Activated gamma-delta T cell treated with Interleukin-2 at 50 U/mL for 16 hours (primary cell): ENCODE measurements at places on chromosomes 1 and 21.

DNA sequence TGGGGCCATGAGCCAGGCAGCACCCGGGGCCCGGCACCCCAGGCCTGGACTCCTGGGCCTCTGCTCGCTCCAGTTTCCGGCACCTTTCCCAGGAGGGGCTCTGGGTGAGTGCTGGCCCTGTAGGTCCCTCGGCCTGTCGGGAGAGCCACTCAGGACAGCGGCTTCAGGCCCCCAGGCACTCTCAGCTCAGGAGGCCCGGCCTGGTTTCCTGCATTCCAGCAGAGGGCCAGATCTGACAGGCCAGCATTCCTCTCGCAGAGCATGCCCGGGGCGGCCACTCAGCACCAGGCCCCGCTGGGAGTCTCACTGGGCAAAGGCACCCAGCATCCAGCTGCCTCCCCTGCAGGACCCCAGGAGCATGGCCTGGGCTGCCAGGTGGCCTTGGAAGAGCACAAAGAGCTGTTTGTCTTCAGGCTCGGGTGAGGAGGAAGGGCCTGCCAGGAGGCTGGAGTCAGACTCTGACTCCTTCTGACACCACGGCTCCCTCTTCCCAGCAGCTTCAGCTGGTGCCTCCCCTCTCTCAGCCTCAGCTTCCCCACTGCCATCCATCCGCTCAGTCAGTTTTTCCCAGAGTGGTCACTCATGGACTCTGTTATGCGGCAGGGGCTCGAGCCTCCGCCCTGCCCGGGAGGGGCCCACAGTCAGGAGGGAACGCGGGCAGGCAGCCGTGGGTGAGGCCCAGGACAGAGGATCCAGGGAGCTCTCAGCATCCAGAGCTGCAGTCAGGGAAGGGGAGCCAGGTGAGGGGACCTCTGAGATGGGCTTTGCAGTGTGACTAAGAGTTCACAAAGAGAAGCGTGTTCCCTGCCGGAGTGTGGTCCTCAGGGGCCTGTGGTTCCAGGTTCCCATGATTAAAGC is 51.7 kb downstream of the WNT9A start:
- DNase-seq, result peak; percentile 1

- DNase-seq, result no peak
Observed at GRCh38 chr21:45655124-45655523, 11.6 kb downstream of the PCBP3 start.

GRCh38 chr1:44678626-44679025 is 4.1 kb downstream of the ARMH1 start:
- DNase-seq, result no peak

- no peak for DNase-seq
Observed at GRCh38 chr1:178651742-178652141, 73.3 kb upstream of the RALGPS2 start.

- no peak for DNase-seq
Observed at GRCh38 chr1:229283183-229283611, 12.3 kb downstream of the RAB4A start.

- no peak for DNase-seq
Observed at GRCh38 chr1:46393510-46393909, 607 bp upstream of the FAAH start.

- no peak for DNase-seq
Observed at GRCh38 chr1:75438355-75438754, 172.6 kb downstream of the SLC44A5 start.

DNA sequence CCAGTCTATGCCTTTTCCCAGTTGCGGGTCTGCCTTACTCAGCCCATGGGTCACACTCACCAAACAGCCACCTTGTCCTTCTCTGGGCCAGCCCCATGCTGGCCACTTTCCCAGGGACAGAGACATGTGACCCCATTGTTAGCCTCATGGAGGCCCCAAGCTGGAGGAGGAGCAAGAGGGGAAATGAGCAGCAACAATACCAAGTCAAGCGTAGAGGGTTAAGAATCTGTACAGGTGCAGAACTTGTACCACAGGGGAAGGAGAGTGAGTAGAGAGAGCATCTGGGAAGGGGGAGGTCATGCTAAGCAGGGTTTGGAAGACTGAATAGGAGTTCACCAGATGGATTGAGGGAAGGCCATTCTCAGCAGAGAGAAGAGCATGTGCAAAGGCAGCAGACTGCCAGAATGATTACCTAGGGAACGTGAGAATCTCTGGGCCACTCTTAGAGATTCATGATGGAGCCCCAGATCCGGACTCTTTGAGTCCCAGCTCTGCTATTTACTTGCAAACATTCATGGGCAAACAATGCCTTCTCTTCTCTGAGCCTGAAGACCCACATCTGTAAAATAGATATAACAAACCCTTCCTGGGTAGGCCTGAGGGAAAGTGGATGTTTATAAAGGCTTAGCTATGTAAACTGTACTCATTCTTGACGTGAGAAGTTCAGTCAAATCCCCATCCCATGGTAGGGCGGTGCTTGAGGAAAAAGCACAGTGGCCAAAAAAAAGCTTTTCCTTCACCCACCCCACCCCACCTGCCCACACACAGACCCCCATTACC is 2.8 kb upstream of the SLC2A1 start:
- no peak for DNase-seq

- no peak for DNase-seq
Observed at GRCh38 chr1:201309416-201309815, 26.1 kb downstream of the PKP1 start.

DNA sequence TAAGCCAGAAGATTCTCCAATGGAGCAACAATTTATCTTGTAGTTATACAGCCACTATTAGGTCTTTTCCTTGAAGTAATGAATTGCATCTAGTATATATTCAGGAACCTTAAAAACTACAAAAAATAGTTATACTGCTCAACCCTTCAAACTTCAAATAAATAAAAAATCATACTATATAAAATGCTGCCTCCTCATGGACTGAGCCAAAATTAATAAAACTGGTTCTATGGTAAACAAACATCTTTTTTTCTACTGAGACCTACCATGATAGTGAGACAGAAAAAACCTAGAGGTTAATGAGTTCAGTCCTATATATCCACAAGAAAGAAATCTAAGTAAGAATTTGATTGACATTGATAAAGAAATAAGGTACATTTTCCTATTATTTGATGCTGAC is 67.7 kb downstream of the GPATCH2 start:
- no peak for DNase-seq

DNA sequence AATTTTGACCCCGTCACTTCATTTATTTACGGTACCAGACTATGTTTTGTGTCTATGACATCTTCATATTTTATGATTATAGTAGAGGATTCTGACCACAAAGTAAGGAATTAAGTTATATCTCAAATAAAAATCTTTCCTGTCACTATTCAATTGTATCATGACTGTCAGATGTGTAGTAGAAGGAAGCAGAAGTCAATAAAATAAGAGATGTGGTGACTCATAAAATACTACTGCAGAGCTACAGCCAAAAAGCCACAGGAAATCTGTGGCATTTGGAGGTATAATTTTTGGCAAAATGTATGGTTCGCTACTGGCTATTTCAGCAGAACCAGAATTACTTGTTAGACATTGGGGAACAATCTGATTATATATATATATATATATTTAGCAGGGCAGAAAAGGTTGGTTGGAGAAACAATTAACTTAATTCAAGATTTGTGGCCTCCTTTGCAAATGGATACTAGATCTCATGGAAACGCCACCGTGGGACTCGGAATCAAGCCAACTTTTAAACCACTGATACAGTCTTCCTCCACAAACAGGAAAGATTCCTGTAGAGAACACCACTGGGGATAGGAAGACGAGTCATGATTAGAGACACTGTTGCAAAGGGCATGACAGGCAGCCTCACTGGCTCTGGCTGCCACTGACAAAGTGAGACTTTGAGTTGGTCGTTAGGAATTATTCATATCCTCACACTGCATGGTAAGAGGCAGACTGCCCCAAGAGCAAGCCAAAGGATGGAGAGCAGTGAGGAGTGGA is 5.1 kb downstream of the FCRL2 start:
- no peak for DNase-seq

DNA sequence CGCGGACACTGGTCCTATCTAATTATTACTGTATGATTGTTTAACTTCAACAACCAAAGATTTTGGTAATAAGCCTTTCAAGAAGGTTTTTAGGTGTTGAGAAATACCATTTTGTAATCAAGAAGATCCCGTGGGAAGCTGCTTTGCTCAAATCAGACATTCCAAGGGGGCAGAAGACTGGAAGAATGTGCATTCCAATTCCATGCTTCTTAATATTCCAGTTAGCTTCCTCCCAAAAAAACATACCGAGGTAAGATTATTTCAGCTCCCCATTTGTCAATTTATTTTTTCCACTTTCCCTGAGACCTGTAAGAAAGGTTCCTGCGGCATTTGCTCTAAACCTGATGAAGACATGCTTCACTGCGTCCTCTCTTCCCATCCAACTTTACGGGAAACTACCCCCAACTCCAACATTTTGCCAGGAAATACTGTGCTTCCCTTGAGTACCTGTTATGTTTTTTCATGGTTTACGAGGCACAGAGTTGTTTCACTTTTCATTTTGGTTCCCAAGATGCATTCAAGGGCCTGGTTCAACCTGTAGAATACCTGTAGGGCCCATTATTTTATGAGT is 4.1 kb downstream of the CNN3 start:
- no peak for DNase-seq

DNA sequence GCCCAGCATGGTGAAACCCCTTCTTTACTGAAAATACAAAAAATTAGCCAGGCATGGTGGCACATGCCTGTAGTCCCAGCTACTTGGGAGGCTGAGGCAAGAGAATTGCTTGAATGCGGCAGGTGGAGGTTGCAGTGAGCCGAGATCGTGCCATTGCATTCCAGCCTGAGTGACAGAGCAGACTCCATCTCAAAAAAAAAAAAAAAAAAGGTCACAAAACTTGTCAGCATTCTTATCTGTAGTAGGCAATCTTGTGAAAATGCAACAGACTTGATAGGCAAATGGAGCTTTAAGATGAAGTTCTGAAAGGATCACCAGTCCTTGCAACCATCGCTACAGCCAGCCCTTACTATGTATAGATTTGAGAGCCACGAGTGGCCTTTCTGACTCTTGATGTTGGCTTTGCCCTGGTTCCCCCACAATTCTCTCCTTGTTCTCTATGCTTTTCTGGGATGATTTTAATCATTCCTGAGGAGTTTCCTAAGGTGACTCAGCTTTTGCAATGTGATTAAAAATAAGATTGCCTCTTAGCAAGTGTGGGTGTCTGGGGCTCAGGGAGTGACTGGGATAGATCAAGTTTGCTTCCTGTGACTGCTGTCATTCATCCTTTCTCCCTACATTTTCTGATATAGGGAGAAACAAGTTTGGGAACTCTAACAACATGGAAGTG is 7.1 kb upstream of the MAP1LC3C start:
- DNase-seq, result no peak

GRCh38 chr1:38746941-38747600 is 112.5 kb downstream of the RRAGC start:
- DNase-seq, result no peak

GRCh38 chr1:180382326-180383115 is 119.9 kb downstream of the ACBD6 start:
- DNase-seq, result no peak

DNA sequence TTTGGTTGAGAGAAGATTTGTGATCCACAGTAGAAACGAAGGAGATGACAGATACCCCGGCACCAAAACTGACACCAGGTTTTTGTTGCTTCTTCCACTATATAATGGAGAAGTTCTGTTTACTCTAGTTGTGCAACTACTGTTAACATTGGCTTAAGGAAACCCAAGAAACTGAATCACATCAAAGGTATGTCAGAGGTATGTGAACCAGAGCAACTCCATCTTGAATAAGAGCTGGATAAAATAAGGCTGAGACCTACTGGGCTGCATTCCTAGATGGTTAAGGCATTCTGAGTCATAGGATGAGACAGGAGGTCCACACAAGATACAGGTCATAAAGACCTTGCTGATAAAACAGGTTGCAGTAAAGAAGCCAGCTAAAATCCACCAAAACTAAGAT is 173.7 kb upstream of the CAMK1G start:
- DNase-seq, result no peak

- no peak for DNase-seq
Observed at GRCh38 chr1:225447650-225448089, 19.8 kb upstream of the LBR start.

DNA sequence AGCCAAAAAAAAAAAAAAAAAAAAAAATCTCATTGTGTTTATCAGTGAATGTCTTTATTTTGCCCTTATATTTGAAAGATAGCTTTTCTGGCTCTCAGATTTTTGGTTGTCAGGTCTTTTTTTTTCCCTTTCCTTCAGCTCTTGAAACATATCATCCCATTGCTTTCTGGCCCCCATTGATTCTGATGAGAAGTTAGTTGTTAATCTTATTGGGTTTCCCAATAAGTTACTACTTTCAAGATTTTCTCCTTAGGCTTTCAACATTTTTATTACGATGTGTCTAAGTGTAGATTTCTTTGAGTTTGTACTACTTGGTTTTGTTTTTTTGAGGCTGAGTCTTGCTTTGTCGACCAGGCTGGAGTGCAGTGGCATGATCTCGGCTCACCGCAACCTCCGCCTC is 14.7 kb upstream of the SOAT1 start:
- DNase-seq, result no peak

DNA sequence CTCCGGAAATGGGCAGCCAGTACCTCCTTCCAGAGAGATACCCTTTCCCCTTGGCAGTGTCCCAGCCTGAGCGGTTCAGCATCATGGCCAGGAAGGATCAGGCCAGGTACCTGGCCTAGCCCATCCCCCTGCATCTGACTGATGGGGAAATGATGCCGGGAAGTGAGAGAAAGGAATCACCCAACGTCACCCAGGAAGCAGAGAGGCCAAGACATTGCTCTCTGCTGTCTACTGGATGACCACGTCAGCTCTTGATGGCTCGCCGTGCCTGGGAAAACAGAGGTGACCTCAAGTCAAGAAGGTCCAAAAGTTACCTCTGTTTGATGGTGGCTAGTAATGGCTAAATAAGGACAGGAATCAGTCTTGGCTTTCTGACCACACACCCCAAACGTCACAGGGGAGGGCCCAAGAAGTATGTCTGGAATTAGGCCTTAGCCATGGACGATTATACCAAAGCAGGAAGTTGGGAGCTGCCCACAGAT is 79.0 kb downstream of the MRPL37 start:
- DNase-seq, result no peak

- peak; percentile 2 for DNase-seq
Observed at GRCh38 chr1:2969845-2970291, 51.4 kb upstream of the ACTRT2 start.

GRCh38 chr1:88916883-88917282 is 25.5 kb upstream of the GTF2B start:
- no peak for DNase-seq

GRCh38 chr1:46278807-46279206 is 24.6 kb downstream of the LRRC41 start:
- no peak for DNase-seq

GRCh38 chr1:3881193-3881480 is 18.9 kb downstream of the C1orf174 start:
- no peak for DNase-seq

DNA sequence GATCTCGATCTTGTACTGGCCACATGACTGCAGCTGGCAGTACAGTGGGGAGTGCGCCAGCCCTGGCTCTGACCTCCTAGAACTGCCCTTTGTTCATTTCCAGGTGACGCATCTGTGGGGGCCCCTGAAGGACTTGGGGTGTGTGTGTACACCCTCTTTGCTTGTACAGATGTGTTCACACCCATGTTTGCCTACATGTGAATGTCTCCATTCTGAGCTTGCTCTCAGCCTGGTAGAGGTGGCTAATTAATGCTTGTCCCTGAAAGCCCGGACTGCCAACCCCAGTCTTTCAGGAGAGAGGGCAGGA is 19.8 kb downstream of the TNFRSF1B start:
- no peak for DNase-seq

GRCh38 chr21:38202811-38203210 is 54.0 kb upstream of the KCNJ15 start:
- no peak for DNase-seq

- DNase-seq, result no peak
Observed at GRCh38 chr1:180691322-180691913, 59.6 kb downstream of the XPR1 start.
